ENCODE measurements at places on chromosomes 16 and 17. TPM values are rescaled to one million over a fixed set of nuclear protein-coding genes. Genes with fewer than 3 reads are reported as not detected.
A peak's percentile ranks its signal among the peaks of the same experiment; 100 is the strongest.

GRCh38 chr16:8572919-8573724, 17.2 kb downstream of the TMEM114 start:
- H3K36me3 ChIP-seq: no peaks in the 10 kb centered on the region
- no peak for DNase-seq
- H3K27me3 ChIP-seq: peaks cover 8% of the 10 kb centered on the region
- H3K27ac ChIP-seq: no peak overlapping the region
- no peak overlapping the region for H3K4me3 ChIP-seq
- H3K4me1 ChIP-seq: no peaks in the 10 kb centered on the region

DNA sequence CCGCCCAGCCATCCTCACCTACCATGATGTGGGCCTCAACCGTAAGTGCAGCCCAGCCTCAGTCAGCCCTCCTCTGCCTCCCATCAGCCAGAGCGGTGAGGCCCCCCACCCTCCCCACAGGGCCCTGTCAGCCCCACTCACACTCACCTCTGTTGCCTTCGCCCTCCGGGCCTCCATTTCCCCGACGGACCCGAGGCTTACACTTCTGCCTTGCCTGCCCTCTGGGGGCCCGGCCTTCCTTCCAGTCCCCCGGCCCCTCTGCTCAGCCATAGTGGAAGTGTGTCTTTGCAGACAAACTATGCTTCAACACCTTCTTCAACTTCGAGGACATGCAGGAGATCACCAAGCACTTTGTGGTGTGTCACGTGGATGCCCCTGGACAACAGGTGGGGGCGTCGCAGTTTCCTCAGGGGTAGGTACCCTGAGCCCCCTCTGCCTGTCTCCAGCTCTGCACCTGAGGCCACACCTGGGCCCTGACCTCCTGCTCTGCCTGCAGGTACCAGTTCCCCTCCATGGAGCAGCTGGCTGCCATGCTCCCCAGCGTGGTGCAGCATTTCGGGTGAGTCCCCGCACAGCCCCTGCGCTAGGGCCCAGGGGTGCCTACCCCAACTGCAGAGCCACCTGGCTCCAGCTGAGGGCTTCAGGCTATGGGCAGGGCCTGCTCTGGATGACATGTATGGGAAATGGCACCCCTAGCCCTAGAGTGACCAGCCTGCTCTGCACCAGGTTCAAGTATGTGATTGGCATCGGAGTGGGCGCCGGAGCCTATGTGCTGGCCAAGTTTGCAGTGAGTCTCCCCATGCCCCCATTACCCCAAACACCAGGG, 4.1 kb downstream of the NDRG4 start:
- no peak for DNase-seq
- peaks cover 54% of the 10 kb centered on the region for H3K36me3 ChIP-seq
- no peak overlapping the region for H3K27ac ChIP-seq
- no peaks in the 10 kb centered on the region for H3K4me1 ChIP-seq

DNA sequence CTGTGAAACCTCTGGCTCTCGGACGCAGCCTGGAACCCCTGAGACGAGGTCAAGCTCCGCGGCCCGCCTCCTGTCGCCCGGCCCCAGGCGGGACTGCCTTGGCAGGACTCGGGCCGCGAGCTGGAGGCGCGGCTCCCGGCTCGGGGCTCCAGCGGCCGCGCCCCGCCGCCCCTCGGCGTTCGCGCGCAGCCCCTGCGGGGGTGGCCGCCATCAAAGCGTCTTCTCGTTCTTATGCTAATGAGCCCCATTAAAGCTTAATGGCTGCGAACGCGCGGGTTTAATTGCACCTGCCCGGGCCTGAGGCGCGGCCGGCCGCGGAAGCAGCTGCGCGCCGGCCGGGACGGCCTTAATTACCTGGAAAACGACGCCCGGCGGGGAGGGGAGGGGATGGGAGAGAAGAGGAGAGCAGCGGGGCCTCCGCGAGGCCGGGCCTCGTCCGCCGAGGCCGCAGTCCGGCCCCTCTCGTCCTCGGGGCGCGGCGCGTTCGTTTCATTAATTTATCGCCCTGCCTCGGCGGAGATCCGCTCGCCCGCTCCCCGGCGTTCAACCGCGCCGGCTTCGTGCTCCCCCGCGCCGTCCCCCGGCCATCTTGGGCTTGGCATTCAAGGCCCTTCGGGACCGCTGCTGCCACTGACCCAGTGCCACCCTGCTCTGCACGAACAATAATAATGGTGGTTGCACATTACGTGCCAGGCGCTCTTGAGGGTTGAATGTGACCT, 19.2 kb downstream of the RAI1 start:
- no peaks in the 10 kb centered on the region for H3K36me3 ChIP-seq
- H3K4me1 ChIP-seq: peaks cover 90% of the 10 kb centered on the region
- H3K27me3 ChIP-seq: no peaks in the 10 kb centered on the region
- DNase-seq: no peak
- H3K4me3 ChIP-seq: peak overlapping the region; percentile 30

GRCh38 chr16:87664792-87665191, 62.5 kb downstream of the JPH3 start:
- H3K36me3 ChIP-seq: no peaks in the 10 kb centered on the region
- no peaks in the 10 kb centered on the region for H3K4me1 ChIP-seq
- H3K27me3 ChIP-seq: peaks cover 20% of the 10 kb centered on the region
- no peak for DNase-seq
- no peak overlapping the region for H3K27ac ChIP-seq
- H3K4me3 ChIP-seq: no peak overlapping the region

- peaks cover 31% of the 10 kb centered on the region for H3K36me3 ChIP-seq
- H3K4me3 ChIP-seq: peak overlapping the region; percentile 25
- H3K27me3 ChIP-seq: no peaks in the 10 kb centered on the region
- H3K27ac ChIP-seq: peak overlapping the region; percentile 52
Measured at GRCh38 chr17:81922566-81923301, 4.8 kb upstream of the SIRT7 start.

- H3K27me3 ChIP-seq: no peaks in the 10 kb centered on the region
- no peak overlapping the region for H3K4me3 ChIP-seq
- H3K27ac ChIP-seq: no peak overlapping the region
Measured at GRCh38 chr16:84501077-84501735, 3.3 kb downstream of the MEAK7 start.

- H3K27me3 ChIP-seq: no peaks in the 10 kb centered on the region
- H3K27ac ChIP-seq: no peak overlapping the region
- DNase-seq: no peak
- no peak overlapping the region for H3K4me3 ChIP-seq
- H3K4me1 ChIP-seq: no peaks in the 10 kb centered on the region
Measured at GRCh38 chr16:48829336-48830310, 219.6 kb upstream of the N4BP1 start.

DNA sequence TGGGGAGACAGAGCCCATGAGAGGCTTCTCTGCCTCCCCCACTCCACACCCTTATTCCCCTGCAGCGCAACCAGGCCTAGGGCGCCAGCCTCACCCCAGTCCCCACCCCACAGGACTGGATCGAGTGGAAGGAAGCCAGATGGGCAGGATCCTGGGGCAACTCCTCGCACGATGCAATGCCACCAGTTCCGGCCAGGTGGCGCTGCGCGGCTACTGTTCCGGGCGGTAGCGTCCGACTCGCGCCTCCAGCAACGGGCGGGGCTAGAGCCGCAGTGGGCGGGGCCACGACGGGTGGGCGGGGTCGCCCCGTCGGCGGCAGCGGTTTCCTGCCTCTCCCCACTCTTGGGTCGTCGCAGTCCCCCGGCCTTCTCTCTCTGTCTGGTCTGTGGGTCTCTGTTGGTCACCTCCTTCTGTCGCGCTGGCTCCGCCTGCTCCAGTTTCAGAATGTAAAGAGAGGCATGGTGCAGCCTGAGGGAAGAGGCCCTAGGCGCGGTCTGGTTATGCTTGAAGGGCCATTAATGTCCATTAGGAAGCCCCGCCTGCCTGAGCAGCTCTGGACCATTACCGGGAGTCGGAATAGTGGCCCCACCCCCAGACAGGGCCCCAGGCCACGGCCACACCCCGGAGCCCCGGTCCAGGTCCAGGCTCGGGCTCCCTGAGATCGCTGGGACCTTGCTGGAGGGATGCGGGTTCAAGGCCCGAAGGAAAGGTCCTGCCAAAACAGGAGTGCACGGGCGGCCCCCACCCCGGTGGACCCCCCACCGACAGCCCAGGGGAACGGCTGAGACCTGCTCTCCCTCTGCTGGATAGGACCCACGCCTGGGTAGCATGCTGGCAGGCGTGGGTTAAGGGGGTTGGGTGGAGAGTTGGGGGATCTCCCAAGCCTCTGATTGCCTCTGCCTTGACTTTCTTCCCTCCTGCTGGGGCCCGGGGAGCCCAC, 3.3 kb upstream of the NHERF2 start:
- peaks cover 36% of the 10 kb centered on the region for H3K4me1 ChIP-seq
- peak overlapping the region; percentile 39 for H3K27ac ChIP-seq
- peaks cover 10% of the 10 kb centered on the region for H3K27me3 ChIP-seq
- no peaks in the 10 kb centered on the region for H3K36me3 ChIP-seq

- no peak overlapping the region for H3K4me3 ChIP-seq
- no peak overlapping the region for H3K27ac ChIP-seq
- H3K27me3 ChIP-seq: peaks cover 10% of the 10 kb centered on the region
- no peaks in the 10 kb centered on the region for H3K36me3 ChIP-seq
- no peak for DNase-seq
Measured at GRCh38 chr16:57541754-57542435, 548 bp upstream of the ADGRG5 start.

DNA sequence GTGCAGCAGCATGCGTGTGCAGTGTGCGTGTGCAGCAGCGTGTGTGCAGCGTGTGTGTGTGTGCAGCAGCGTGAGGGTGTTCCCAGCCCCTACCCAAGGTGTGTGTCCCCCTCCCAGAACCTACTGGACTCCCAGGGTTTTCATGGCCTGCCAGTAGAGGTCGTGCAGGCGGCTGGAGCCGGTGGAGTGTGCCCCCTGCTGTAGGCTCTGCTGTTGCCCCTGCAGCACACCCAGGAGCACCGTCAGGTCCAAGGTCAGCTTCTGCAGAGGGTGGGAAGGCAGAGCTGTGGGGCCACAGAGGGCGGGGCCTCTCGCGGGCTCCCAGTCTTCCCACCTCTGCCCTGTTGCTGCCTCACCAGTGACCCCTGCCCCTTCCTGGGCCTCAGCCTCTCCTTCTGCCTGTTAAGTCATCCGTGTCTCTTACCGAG, 14.9 kb downstream of the MYBBP1A start:
- H3K36me3 ChIP-seq: peaks cover 47% of the 10 kb centered on the region
- DNase-seq: no peak
- no peak overlapping the region for H3K4me3 ChIP-seq
- H3K27me3 ChIP-seq: no peaks in the 10 kb centered on the region
- H3K4me1 ChIP-seq: peaks cover 56% of the 10 kb centered on the region

The CSH1 gene
- not detected for total RNA-seq

- no peak for DNase-seq
- H3K4me3 ChIP-seq: no peak overlapping the region
- H3K4me1 ChIP-seq: peaks cover 9% of the 10 kb centered on the region
- H3K27me3 ChIP-seq: no peaks in the 10 kb centered on the region
- no peaks in the 10 kb centered on the region for H3K36me3 ChIP-seq
- no peak overlapping the region for H3K27ac ChIP-seq
Measured at GRCh38 chr17:66414561-66415175, 112.3 kb downstream of the PRKCA start.

DNA sequence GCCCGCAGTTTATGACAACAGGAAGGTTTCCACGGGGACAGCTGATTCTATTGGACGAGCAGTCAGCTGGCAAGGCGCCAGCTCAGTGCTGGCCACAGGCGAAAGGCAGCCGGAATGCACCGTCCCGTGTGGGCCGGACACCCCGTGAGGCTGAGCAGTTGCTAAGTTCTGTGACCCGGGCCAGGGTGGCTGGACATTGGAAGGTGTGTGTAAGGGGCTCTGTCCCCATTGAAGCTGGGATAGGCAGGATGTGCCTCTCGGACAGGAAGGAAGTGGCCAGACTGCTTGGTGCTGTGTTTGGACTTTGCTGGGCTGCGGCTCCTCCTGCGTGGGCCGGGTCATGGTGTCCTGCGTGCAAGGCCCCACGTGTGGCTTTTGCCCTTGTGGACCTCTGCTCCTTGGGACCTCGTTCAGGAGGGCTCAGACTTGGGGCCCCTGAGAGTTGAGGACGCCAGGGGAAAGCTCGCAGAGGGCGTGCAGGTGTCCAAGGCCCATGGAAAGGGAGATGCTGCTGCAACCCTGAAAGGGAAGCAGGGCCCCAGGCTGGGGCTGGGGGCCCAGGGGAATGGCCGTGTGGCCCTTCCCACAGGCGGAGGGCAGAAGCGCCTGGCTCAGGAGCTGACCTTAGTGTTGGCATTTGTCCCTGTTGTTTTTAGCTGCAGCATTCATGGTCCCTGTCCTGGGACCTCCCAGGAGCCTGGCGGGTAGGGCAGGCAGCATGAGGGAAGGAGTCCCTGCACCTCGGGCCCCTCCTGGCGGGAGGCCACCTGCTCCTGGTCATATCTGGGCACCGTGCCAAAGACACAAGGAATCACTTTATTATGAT, 10.0 kb downstream of the BAIAP2 start:
- H3K4me1 ChIP-seq: peaks cover 45% of the 10 kb centered on the region
- H3K4me3 ChIP-seq: peak overlapping the region; percentile 19
- no peaks in the 10 kb centered on the region for H3K36me3 ChIP-seq
- peak overlapping the region; percentile 69 for H3K27ac ChIP-seq
- DNase-seq: peak; percentile 90
- H3K27me3 ChIP-seq: no peaks in the 10 kb centered on the region

GRCh38 chr17:79681628-79682261, 49.0 kb upstream of the ENPP7 start:
- DNase-seq: no peak
- no peak overlapping the region for H3K27ac ChIP-seq
- H3K4me3 ChIP-seq: no peak overlapping the region
- H3K36me3 ChIP-seq: no peaks in the 10 kb centered on the region

The KRTAP4-6 gene
- not detected for total RNA-seq

GRCh38 chr16:86975445-86975844, 341.7 kb downstream of the C16orf95 start:
- no peak for DNase-seq
- no peaks in the 10 kb centered on the region for H3K27me3 ChIP-seq
- H3K4me1 ChIP-seq: peaks cover 12% of the 10 kb centered on the region
- no peak overlapping the region for H3K27ac ChIP-seq
- no peaks in the 10 kb centered on the region for H3K36me3 ChIP-seq
- no peak overlapping the region for H3K4me3 ChIP-seq

GRCh38 chr16:89534252-89534756, 26.1 kb downstream of the SPG7 start:
- H3K4me1 ChIP-seq: peaks cover 16% of the 10 kb centered on the region
- no peaks in the 10 kb centered on the region for H3K27me3 ChIP-seq
- no peak for DNase-seq
- H3K36me3 ChIP-seq: peaks cover 85% of the 10 kb centered on the region
- H3K4me3 ChIP-seq: no peak overlapping the region
- peak overlapping the region; percentile 38 for H3K27ac ChIP-seq

GRCh38 chr16:70018254-70018653, 67.1 kb downstream of the CLEC18A start:
- no peak overlapping the region for H3K27ac ChIP-seq
- H3K4me3 ChIP-seq: no peak overlapping the region

The PRR35 gene
- not detected for total RNA-seq

GRCh38 chr17:56608944-56609343, 15.4 kb downstream of the NOG start:
- no peak for DNase-seq
- H3K4me3 ChIP-seq: no peak overlapping the region
- H3K27me3 ChIP-seq: peaks cover 13% of the 10 kb centered on the region
- H3K4me1 ChIP-seq: no peaks in the 10 kb centered on the region
- no peaks in the 10 kb centered on the region for H3K36me3 ChIP-seq
- no peak overlapping the region for H3K27ac ChIP-seq

All from heart left ventricle (tissue), 16 donors.